Left lung (tissue), 14 donors: ENCODE measurements at places on chromosomes 2 and 18.

- DNase-seq, result no peak
Observed at GRCh38 chr2:101545950-101546349, 71.0 kb upstream of the RFX8 start.

- DNase-seq, result no peak
Observed at GRCh38 chr2:177396703-177397460, 4.3 kb downstream of the AGPS start.

DNA sequence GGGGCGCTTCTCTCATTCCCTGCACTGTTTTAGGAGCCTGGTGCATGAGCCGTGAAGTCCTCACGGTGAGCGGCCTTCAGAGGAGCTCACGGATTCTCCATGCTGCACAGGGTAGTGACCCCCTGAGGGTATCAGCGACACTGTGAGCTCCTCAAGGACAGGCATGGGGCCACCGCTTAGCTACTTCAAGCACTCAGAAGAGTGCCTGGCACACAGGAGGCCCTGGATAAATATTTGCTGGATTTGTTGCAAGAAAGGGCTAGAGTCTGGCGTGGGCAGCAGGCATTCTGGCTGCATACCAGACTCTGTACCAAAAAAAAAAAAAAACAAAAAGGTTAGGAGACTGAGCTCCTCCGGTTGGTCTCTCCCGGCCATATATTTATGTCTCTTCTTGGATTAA, 5.7 kb upstream of the MBP start:
- peak; percentile 46 for DNase-seq

GRCh38 chr18:11998193-11998592, 16.9 kb downstream of the IMPA2 start:
- DNase-seq, result peak; percentile 47

DNA sequence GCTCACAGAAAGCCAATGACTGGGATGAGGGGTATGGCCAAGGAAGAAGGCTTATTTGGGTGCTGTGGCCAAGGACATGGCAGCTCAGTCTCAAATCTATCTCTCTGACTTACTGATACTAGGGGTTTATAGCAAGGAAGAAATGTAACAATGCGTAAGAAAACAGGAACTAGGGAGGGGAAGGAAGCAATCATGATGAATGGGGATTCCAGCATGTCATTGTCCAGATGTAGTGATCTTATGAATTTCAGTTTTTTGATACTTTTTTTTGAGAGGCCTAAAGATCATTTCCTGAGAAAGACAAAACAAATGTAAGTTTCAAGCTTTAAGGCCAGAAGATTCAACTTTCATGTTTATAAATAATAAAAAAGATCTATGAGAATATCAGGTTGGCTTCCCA, 298.6 kb upstream of the FAM98A start:
- DNase-seq, result no peak

GRCh38 chr2:84840306-84840705, 40.6 kb downstream of the TRABD2A start:
- DNase-seq, result no peak

DNA sequence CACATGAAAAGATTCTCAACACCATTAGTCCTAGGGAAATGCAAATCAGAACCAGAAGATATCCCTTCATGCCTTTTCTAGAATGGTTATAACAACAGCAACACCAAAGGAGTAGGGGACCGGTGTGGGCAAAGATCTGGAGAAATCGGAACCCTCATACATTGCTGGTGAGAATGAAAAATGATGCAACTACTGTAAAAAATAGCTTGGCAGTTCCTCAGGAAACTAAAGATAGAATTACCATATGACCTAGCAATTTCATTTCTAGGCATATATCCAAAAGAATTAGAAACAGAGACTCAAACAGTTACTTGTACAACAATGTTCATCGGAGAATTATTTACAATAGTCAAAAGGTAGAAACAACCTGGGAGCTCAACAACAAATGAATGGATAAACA, 29.2 kb upstream of the CDH7 start:
- DNase-seq, result no peak

GRCh38 chr18:74356959-74357358, 41.3 kb downstream of the C18orf63 start:
- DNase-seq, result no peak

DNA sequence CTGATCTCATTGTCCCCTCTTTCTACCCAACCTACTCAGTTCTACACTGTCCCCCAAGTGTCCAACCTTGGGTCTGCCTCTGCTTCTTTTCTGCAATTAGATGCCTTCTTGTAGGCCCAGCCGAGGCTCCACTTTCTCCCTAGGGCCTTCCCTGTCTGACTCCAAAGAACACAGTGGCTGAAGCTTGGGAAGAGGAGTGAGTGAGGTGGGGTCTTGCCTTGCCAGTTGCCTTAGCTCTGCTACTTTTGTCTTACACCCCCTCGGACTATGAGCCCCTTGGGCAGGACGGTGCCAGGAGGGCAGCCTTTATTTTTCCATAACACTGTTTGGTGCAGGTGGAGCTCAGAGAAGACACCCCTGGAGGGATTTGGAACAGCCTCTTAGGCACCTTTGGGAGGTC, 345.1 kb downstream of the CYP26B1 start:
- DNase-seq, result no peak

- DNase-seq, result no peak
Observed at GRCh38 chr2:53217250-53217649, 550.4 kb upstream of the CHAC2 start.

DNA sequence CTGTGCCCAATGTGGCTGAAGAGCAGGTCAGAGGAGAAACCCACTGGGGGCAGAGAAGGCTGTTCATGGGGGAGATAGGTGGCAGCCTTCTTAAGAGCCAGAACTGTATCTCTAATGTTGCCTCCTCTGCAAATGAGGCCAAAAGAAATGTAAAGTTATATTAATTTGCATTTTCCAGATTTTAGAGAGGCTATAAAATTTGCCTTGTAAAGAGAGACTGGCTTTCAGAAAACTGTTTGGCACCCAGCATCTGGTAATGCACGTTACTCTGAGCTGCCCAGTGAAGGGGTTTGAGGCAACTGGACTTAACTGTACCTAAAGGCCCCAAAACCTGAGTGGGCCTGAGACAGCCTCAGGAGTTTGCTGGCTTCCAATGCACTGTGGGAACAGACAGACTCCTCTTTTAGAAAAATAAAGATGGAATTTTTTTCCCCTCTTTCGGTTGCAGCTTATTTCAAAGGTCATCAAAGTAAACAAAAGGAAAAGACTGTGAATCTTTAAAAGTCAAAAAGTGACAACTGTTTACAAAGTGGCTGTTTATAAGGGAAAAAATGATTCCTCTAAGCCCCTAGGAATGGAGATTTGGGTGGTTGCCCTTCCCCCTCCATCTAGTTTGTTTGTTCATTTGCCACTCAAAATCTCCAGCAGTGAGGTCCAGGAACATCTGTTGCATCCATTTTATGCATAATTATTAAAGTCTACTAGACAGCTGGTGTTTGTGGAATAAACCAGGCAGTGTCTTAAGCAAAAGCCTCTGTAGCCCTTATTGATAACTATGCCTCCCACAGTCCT, 132.2 kb upstream of the ZFP36L2 start:
- DNase-seq, result peak; percentile 77

GRCh38 chr18:58124475-58124874, 80.4 kb downstream of the NEDD4L start:
- no peak for DNase-seq

- DNase-seq, result no peak
Observed at GRCh38 chr2:42199002-42199401, 29.8 kb downstream of the EML4 start.

- DNase-seq, result peak; percentile 82
Observed at GRCh38 chr2:19801367-19802080, 100.3 kb downstream of the TTC32 start.

DNA sequence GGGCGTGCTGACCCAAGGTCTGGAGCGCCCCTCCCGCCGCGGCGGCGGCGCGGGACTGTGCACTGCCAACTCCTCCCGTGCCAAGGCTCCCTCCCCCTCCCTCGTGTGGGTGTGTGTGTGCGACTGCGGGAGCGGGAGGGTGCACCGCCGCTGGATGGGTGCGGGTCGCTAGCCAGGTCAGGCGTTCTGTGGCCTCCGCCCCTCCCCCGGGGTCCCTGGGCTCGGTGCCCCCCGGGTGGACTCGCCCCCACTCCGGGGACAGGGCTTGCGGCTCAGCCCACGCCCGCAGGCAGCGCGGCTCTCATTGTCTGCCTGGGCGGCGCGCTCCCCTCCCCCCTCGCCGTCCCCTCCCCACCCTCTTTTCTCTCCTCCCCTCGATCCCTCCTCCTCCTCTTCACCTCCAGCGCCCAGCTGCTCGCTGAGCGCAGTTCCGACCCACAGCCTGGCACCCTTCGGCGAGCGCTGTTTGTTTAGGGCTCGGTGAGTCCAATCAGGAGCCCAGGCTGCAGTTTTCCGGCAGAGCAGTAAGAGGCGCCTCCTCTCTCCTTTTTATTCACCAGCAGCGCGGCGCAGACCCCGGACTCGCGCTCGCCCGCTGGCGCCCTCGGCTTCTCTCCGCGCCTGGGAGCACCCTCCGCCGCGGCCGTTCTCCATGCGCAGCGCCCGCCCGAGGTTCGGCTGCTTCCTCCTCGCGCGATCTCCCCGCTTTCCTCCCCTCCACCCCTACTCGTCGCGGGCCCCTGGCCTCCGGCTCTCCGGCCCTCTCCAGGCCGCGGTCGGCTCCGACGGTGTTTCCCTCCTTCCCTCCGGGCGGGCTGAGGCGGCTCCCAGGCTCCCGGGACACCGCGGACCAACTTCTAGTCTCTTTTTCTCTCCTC, at the start of gene GATA6:
GATA6 (plus strand) TSS at position 579 of the 878 bp plus-strand sequence. CDS start 1,556 bp downstream, outside the sequence.
- DNase-seq, result peak; percentile 90

- DNase-seq, result no peak
Observed at GRCh38 chr2:232374356-232374755, 4.2 kb upstream of the ALPP start.

GRCh38 chr2:86686905-86687304, 33.2 kb upstream of the RMND5A start:
- DNase-seq, result no peak

DNA sequence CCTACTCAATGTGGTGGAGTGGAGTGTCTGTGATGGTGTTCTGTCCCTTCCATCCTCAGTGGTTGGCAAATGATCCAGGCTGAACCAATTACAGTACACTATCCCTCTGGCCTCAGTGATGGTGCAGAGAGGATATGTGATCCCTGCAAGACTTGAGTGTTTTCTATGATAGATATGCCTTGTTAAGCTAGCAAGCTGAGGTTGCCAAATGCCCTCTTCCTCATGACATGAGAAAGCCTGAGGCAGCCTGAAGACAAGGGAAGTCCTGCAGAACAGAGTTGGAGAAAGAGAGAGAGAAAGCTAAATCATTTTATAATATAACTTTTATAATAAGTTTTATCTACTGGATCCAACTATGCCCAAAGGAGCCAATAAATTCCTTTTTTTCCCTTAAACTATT, 41.6 kb upstream of the GORASP2 start:
- no peak for DNase-seq

DNA sequence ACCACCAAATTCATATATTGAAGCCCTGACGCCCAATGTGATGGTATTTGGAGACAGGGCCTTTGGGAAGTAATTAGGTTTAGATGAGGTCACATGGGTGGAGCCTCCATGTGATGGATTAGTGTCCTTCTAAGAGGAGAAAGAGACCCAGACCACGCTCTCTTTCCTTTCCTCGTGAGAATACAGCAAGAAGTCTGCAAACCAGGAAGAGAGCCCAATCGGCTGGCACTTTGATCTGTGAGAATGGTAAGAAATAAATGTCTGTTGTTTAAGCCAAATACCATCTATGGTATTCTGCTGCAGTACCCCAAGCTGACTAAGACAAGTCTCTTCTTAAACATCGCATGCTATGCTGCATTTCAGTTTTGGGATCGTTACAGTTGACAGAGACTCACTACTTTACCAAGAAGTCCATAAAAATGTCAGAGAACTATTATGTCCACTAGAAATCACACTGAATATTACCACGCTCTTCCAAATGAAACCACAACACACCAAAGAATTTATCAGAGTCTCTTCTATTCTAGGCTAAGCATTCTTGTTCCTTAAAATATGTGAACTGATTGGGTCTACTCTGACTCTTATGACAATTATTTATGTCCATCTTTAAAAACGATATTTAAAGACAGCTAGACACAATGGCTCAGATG, 48.5 kb downstream of the LPIN2 start:
- no peak for DNase-seq

DNA sequence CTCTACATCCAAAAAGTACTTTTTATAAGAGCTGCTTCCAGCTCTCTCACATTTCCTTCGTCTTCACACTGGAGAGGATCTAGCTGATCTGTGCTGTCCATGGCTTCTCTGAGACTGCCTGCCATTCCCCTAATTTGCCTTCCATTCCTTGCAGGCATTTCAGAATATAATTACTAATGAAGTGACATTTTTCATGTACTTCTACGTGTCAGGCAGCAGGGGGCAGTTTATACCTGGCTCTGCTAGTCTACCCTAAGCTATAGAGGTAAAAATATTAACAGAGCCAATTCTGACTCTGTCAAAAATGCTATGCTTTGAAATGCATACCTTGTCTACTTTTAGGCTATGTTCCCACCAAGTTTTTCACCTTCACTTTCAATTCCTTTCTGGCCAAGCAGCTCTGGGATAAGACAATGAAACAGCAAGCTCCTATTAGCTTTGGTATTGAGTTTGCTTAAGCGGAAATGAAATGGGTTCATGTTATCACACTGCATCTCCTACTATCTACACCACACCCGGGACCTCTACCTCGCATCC, 81.9 kb downstream of the MEP1B start:
- DNase-seq, result no peak

DNA sequence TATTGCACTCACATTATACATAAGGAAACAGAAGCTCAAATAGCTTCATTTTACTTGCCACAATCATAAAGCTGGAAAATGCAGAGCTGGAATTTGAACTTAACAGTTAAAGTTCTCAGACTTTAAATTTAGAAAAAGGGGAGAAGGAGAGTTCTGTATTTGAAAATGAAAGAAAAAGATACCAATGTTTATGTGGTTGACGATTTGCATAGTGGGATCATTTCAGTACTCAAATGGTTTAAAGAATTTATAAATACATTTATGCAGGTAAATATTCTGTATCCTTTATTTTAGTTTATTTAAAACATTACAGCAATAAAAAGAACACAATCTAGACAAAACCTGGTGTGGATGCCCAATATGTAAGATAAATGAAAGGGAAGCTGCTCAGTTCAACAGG, 25.5 kb upstream of the STAT4 start:
- no peak for DNase-seq

- no peak for DNase-seq
Observed at GRCh38 chr2:116088236-116088635, 1645.8 kb downstream of the DPP10 start.

DNA sequence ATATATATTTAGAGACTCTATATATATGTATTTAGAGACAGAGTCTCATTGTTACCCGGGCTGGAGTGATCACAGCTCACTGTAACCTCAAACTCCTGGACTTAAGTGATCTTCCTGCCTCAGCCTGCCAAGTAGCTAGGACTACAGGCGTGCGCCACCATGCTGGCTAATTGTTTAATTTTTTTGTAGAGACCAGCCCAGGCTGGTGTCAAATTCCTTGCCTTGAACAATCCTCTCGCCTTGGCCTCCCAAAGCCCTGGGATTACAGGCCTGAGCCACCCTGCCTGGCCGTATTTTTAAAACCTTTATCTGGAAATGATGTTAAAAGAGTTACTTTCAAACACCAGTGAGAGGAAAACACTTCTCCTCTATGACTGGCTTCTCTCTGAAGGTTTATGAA, 30.9 kb upstream of the PGAP1 start:
- DNase-seq, result no peak

- no peak for DNase-seq
Observed at GRCh38 chr18:61898640-61899101, 5.9 kb upstream of the RNF152 start.
